ENCODE measurements at places on chromosomes 1 and 21.

- DNase-seq: no peak
Measured at GRCh38 chr1:12480748-12481362, 137.2 kb downstream of the DHRS3 start.

GRCh38 chr1:24711329-24711728 is 33.9 kb upstream of the CLIC4 start:
- no peak for DNase-seq

- DNase-seq: no peak
Measured at GRCh38 chr1:6025269-6026094, 20.2 kb upstream of the KCNAB2 start.

DNA sequence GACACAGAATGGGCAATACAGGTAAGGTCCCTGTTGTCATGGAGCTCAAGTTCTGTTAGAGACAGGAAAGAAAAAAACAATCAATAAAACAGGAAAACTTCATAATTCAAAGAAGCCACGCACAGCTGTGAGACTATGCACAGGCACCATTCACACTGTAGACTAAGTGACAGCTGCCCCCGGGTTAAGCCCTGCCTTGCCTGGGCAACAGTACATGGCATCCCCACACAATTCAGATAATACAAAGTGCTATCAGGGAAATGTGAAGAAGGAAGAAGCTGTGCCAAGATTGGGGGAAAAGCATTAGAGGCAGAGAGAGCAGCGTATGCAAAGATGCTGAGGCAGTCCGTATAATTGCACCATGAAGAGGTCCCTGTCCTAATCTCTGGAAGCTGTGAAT is 9.0 kb upstream of the KCNE2 start:
- no peak for DNase-seq

DNA sequence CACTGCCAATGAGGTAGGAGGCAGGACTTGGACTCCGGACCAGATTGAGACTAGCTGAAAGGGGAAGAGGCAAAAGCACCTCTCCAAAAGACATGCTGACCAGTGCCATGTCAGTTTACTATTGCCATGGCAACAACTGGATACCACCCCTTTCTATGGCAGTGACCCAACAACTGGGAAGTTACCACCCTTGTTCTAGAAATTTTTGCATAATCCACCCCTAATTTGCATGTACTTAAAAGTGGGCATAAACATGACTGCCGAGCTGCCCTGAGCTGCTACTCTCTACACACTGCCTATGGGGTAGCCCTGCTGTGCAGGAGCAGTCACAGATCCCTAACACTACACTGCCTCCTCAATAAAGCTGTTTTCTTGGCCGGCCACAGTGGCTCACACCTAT is 19.0 kb upstream of the SLC6A9 start:
- DNase-seq: no peak

- no peak for DNase-seq
Measured at GRCh38 chr1:45694823-45695222, 6.8 kb downstream of the TMEM69 start.

- DNase-seq: no peak
Measured at GRCh38 chr1:86861424-86861823, 52.5 kb downstream of the SELENOF start.

- no peak for DNase-seq
Measured at GRCh38 chr1:64265141-64265540, 61.7 kb downstream of the UBE2U start.

DNA sequence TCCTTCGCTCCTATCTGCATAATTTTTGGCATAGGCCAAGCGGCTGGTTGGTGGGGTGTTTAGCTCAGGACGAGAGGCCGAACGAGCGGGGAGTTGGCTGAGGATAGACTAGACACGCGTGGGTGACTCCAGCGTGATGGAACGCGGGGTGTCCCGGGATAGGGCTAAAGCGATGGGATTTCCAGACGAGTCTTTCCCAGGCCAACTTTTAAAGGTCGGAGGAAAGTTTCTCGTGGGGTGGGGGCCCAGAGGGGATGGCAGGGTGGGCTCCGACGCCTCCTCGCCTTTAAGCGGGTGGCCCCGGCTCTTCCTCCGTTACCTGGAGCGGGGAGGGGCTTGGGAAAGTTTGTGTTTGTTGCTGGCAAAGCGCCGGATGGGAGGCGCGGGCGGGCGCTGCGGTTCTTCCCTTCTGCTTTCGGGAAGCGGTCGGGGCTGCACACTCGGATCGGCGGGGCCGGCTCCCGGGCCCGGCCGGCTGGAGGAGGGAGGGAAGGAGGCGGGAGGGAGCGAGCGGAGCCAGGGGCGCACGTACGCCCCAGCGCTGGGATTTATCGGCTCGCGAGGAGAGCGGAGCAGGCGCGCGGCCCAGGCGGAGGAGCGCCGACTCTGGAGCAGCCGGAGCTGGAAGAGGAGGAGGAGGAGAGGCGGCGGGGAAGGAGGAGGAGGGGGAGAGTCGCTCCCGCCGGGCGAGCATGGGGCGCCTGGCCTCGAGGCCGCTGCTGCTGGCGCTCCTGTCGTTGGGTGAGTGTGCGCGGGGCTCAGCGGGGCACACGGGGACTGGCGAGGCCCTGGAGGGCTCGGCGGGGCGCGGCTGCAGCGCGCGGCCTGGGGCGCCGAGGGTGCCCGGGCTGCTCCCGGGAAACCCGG is at the start of gene PTGFRN:
TSS of gene PTGFRN (plus strand) at position 405 of the 867 bp plus-strand sequence. CDS start at position 693, 288 bp downstream.
- DNase-seq: peak; percentile 31

DNA sequence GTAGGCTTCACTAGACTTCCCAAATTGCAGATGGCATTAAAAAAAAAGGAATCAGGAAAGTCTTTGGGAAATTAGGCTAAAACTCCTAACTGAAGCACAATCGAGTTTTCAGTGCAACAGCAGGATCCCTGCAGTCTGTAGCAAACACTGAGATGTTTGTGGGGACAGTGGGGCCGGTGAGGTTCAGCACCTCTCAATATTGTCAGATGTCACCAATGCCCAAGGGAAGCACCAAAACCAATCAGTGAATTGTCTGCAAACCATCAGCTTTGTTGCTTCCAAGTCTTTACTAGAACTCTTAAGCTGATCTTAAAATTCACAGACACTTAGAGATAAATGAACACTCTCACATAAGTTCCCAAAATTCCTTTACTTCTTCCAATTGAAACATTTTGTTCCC is 2.6 kb downstream of the ERG start:
- DNase-seq: no peak

GRCh38 chr21:29185633-29186032 is 55.2 kb downstream of the MAP3K7CL start:
- DNase-seq: no peak

DNA sequence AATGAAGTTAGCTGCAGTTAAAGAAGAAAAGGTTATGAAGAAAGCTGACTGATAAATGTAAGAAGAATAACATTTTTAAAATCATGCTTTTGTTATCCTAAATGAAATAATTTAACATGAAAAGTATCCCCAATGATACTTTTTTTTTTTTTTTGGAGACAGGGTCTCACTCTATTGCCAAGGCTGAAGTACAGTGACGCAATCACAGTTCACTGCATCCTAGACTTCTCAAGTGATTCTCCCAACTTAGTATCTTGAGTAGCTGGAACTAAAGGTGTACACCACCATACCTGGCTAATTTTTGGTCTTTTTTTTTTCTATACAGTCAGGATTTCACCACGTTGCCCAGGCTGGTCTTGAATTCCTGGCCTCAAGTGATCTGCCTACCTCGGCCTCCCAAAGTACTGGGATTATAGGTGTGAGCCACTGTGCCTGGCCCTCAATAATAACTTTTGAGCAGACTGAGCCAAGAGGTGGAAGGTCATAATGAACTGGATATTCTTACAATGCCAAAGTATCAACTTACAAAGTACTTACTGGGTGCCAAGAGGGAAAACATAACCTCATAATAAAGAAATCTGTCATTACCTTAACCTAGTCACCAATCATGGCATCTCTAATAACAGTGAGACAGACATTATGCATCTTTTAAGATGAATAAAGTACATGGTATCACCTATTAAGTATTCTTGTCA is 94.5 kb downstream of the EVI5 start:
- no peak for DNase-seq

DNA sequence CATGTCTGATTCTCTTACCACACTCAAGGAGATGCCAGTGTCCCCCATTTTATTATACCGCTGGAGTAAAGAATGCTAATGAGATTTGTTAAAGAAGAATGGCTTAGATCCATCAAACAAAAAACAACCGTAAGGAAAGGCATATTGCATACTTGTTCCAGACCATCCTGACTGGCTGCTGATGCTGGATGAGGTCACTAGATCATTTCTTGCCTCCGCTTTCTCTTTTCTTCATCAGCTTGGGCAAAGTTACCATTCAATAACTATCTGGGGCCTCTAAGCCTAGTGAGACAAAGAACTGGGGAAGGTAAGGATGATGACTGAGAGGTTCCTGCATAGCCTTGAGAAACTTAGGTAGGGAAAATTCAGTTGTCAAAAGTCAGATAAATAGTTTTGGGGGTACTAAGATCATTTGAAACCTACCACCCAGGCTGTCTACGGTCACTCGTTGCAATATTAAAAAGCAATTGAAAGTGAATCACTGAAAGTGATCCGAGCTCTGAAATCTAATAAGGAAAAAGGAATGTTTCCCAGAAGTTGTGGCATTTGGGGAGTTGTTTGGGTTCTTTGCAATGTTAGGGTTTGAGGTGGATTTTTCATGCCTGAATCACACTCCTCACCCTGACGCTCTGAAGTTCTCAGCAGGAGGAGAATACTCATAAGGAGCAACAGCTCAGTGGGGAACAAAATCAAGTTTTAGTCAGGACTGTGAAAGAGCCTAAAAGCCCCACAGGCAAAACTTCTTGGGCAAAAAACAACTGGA is 176.8 kb downstream of the HHIPL2 start:
- DNase-seq: no peak

- peak; percentile 70 for DNase-seq
Measured at GRCh38 chr1:242017580-242018233, 18.8 kb upstream of the MAP1LC3C start.

DNA sequence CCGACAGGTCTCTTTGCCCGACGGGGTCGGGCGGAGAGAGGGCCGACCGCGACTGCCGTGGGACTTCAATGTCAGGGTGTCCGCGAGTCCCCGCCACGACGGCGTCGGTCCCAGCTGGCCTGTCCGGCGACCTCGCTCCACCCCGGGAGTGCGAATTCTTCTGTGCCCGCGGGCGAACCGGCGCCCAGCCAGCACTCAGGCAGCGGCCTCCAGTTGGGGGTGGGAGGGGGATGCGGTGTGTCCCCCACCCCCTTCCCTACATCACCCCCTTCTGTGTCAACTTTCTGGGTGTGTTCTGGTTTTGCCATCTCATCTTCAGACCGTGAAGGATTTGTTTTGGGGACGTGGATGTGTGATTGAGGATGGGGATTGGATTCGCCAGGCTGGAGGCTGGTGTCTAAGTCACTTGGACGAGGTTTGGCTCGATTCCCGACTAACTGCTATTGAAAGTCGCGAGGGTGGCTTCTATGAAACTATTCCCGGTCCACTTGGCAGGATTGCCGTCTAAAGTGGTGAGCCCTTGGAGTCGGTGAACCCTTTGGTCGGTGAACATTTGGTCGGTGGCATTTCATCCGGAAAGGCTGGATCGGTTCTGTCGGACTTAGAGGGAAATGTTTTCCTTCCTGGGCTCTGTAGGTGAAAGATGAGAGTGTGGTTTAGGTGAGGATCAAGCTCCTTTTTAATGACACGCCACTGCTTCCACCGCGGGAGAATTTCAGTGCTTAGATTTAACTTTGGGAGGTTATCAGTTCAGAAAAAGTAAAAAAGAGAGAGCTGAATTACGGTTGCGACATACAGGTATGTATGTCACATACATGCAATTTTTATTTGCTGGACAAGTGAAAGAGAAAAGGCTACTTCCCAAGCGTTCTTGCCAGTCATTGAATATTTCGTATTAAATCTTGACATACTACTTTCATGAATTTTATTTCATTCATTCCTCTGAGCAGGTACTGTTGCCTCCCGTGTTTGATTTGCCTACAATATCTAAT is 771 bp downstream of the ABCD3 start:
- no peak for DNase-seq

- DNase-seq: no peak
Measured at GRCh38 chr1:228823200-228823599, 87.9 kb downstream of the RHOU start.

GRCh38 chr1:60562740-60563139 is 489.2 kb upstream of the C1orf87 start:
- DNase-seq: no peak

GRCh38 chr1:64900916-64901315 is 65.4 kb downstream of the JAK1 start:
- DNase-seq: no peak

- DNase-seq: no peak
Measured at GRCh38 chr1:32992489-32993323, 28.1 kb upstream of the RNF19B start.

DNA sequence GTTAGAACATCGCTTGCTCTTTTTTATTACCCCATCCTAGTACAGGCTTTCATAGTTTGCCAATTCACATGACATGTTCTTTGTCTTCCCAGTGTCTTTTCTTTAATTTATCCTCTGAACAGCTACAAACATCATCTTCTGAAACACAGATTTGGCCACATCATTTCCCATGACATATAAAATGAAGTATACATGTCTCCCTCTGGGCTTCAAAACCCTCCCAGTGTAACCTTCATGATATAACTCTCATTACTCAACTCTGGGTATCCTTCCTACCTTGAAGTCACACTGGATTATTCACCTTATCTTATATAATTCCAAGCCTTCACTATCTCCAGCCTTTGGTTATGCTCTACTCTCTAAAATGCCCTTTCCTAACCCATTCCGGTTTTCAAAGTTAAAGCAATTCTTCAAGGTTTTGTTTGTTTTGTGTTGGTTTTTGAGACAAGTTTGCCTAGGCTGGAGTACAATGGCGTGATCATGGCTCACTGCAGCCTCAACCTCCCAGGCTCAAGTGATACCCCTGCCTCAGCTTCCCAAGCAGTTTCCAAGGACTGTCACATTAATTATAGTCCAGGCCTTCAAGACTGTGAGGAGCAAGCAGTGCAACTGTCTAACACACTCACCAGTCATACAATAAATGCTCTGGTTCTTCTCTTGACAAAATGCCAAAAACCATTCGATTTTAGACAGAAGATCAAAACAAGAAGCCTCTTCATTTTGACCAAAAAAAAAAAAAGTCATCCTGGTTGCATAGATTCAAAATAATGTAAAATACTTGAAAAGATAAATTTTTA is 5.8 kb downstream of the RGS1 start:
- DNase-seq: no peak

All from NCI-H774 (cell line).